ENCODE measurements at places on chromosomes 5 and 9.
A peak's percentile ranks its signal among the peaks of the same experiment; 100 is the strongest.

DNA sequence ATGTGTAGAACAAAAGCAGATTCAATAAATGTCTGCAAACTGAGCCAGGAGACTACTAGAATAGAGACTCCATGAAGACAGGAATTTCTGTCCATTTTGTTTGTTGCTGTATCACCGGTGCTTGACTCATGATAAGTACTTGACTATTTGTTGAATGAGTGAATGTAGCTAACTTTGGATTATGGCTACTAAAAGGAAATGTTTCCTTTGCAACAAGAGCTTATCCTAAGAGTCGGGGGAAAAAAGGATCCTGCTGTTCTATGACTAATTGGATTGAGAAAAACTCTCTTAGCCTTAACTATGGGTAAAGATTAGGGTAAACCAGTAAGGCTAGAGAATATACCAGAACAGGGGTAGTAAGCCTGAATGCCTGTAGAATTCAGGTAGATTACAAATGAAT, 3.5 kb downstream of the PAIP1 start:
- no peak for DNase-seq

DNA sequence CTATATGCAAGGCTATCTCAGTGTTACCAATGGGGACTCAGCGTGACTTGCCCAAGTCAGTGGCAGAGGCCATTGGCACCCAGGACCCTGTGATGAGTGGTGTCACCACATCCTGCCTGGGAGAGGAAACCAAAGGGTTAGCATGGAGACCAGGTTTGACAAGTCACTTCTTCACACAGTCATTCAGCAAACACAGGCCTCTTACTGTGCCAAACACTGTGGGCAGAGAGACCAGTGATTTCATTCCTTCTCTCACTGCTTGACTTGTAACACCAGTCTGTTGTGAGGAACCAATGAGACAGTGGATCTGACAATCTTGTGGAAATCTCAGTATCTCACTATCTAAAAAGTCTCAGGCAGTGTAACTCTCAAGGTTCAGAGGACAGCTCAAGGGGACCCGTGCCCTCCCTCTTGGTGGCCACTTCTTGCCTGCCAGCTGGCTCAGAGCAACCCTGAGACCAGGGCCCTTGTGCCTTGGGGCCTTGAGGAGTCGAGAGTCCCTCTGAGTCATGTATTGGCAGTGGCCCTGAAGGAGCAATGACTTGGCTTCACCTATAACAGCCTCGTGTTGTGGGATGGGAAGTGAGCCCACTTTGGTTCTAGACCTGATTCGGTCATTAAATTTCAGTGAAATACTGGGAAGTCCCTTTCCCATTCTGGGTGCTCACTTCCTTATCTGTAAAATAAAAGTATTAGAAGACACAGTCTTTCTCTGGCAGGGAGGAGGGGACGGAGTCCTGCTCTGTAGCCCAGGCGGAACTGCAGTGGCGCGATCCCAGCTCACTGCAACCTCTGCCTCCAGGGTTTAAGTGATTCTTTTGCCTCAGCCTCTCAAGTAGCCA, 1.6 kb downstream of the FABP6 start:
- peak; percentile 28 for DNase-seq

DNA sequence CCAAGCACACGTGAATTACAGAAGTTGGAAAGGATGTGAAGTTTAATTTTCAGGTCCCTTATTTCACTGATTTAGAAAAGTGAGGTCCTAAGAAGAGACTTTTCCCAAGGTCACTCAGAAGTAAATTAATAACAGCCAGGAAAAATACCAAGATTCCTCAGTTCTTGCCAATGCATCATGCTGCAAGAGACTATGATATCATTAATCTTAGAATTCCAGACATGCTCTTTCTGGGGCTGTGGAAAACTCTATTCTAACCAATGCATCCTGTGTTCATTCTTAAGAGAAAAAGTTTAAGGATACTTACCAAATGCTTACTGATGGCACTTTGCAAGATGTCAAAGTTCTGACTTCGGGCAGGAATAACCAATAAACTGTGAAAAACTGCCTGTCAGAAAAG, 42.8 kb downstream of the TEX10 start:
- no peak for DNase-seq

GRCh38 chr5:143434261-143435209, 31.0 kb upstream of the NR3C1 start:
- DNase-seq: no peak
